ENCODE measurements at places on chromosomes 6 and 20.

DNA sequence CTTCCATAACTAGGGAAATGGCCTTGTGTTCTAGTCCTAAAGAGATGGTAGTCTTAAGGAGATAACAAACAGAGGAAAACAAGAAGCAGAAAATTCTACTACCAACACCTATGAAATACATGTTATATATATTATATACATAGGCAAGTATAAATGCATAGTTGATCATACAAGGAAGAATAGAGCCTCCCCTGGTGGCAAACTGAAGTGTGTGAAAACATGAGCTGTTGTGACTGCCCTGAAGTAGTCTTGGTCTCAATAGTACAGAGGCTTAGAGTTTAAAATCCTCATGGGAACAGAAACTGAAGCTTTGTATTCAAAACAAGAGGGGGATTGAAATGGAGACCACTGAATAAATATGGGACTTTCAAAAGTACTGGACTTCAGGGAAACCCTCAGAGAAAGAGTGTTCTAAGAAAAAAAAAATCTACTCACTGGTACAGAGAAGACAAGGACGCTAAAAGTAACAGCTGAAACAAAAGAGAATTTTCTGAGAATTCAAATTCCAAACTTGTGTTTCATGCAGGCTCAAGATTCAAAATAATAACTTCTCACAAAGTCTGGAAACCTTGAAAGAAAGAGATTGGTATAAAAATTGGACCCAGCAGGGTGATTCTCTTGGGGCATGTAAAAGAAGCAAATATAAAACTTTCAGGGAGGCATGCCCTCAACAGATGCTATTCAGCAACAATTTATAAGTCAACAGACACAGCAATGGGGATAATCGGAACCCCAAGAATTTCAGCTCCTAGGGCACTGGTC lies 59.7 kb upstream of the SAMD3 start:
- DNase-seq: no peak

- no peak for DNase-seq
Measured at GRCh38 chr6:24740861-24741260, 21.9 kb upstream of the C6orf62 start.

- DNase-seq: no peak
Measured at GRCh38 chr6:113526553-113526952, 330.6 kb upstream of the MARCKS start.

GRCh38 chr6:128327890-128328289 lies 192.5 kb downstream of the PTPRK start:
- DNase-seq: no peak

- no peak for DNase-seq
Measured at GRCh38 chr6:41346441-41346840, 11.0 kb downstream of the NCR2 start.

DNA sequence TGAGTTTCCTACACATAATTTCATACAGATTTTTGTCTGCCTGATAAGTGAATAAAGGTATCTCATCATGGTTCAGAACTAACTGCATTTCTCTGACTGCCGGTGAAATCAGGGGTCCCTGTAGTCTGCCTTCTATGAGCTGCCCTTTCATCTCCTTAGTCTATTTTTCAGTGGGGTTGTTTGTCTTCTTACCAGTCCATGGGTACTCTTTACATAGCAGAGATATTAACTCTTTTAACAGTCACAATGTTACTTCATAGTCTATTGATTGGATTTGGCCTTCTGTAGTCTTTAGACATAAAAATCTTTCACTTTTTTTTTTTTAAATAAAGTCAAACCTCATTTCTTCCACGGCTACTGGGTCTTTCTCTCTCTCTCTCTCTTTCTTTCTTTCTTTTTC lies 79.8 kb downstream of the RALGAPA2 start:
- no peak for DNase-seq

DNA sequence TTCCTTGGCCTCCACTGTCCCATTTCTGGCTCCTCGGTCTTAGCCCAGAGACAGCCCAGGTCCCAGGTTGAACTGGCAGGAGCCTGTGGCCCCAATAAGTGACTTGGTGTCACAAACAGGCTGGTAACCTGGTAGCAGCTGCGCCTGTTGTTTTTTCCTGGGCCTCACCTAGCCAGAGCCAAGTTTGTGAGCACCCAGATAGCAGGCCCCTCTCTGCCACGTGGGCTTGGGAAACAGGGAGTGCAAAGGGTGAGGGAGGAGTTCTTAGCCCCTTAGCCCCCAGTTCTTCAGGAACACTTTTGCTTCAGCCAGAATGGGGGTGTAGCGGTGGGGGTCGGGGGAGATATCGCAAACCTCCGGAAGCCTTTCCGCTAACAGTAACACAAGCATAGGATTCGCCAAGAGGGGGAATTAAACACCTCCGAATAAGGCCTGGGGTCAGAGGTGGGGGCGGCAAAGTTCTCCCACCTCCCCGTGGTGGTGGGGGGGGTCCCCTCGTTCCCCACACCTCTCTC lies 760 bp downstream of the C6orf132 start:
- no peak for DNase-seq

DNA sequence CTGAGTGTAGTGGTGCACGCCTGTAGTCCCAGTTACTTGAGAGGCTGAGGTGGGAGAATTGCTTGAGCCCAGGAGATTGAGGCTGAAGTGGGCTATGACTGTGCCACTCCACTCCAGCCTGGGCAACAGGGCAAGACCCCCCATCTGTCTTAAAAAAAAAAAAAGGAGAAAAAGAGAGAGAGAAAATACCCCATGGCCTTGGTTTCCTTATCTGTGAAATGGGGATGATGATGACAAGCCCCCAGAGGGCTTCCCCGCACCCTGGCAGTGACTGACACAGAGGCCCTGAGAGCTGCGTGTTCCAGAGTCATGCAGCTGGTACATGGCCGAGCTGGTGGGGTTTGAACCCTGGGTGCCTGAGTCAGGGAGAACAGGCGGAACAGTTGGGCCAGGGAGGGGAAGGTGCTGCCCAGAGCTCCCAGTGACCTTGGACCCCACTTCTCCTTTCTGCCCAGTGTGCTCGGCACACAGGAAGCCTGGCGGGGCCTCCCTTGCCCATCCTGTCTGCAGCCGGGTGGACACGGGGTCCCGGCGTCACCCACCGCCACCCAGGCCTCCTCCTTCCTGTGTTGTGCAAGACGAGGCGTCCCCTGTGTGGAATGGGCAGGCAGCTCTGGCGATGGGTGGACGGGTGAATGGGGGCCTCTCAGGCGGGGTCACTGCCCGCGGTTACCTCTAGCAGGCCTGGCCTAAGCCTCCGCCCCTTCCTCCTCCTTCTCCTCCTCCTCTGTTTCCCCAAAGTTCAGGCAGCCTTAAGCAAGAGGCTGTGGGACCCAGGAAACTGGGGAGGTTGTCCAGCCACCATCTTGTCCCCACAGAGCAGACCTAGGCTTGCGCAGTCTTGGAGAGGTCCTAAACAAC lies 84.2 kb downstream of the CEBPB start:
- no peak for DNase-seq

DNA sequence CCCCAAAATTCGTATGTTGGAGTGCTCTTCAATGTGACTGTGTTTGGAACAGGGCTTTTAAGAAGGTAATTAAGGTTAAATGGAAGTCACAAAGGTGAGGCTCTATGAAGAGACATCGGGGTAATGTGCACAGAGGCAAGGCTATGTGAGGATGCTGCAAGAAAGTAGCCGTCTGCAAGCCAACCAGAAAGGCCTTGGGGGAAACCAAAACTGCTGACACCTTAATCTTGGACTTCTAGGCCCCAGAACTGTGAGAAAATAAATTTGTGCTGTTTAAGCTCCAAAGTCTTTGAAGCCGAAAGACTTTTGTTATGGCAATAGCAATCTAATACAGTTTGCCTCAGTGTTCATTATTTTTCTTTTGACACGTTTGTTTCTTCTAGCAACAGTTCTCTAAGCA lies 2.4 kb upstream of the IRAK1BP1 start:
- DNase-seq: no peak

DNA sequence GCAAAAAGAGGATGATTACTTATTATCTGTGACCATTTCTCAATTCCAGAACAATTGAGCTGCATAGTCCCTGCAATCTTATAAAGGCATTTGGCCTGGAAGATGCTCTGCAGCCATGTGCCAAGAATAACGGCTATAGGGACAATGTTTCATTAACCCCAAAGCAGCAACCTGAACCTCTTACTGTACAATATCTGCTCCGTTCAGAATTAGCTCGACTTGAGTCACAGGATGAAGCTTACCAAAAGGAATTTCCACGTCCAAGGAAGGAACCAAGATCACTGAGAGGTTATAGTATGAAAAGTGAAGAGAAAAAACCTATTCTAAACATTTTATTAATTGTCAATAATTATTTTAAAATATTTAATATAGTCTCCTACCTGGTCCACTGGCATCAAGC lies 167.3 kb upstream of the GMDS start:
- no peak for DNase-seq

DNA sequence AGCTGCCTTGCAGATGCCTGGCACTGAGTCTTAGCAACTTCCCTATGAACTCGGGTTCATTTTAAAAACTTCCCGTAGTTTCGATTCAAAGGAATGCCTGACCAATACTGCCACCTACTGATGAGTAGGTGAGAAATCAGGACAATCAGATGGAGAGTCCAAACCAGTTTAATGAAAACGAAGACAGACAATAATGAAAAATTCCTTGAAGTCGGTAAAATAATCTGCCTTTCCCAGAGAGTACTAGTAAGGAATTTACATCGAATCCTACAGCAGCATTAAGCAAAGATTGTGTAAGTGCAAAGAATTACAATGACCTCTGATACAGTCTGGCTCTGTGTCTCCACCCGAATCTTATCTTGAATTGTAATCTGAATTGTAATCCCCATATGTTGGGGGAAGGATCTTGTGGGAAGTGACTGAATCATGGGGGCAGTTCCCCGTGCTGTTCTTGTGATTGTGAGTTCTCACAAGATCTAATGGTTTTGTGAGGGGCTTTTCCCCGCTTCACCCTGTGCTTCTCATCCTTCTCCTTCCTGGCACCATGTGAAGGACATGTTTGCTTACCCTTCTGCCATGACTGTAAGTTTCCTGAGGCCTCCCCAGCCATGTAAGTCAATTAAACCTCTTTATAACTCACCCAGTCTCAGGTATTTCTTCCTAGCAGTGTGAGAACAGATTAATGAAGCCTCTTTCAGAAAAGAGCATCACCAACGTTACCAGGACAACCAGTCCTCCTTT lies 134.4 kb downstream of the ARHGAP18 start:
- DNase-seq: no peak

DNA sequence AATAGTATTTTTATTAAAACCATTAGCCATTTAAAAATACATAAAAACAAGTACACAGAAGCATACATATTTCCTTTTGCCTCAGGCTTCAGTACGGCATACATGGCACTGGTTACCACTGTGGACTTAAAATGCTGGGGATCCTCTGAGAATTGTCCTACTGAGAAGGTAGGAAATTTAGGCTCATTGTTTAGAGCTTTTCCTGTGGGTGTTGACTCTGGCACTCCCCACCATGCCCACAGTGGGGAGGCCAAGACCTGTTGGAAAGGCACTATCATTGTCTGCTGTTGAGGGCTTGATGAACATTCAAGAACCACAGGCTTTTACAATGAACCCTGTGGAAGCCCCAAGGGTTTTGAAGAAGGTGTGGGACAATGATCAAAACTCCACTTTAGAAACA lies 473.4 kb downstream of the BTBD3 start:
- no peak for DNase-seq

GRCh38 chr6:28864326-28864923 lies 59.4 kb downstream of the TRIM27 start:
- DNase-seq: no peak

DNA sequence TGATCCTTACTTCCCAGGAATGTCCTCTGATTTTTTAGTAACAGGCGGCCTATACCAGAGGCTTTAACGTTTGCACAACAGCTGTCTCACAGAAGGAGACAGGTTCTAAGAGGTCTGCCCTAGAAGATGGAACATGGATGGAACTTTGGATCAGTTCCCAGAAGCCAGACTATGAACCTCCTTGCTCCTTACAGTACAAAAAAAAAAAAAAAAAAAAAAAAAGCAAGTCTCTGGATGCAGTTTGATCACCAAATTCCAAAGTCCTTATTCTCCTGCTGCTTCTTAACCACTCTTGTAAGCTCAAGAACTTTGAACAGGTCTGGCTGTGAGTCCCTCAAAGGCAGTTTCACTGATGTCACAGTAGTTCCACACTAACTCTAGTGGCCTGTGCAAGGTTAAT lies 2.0 kb upstream of the TRMT11 start:
- no peak for DNase-seq

DNA sequence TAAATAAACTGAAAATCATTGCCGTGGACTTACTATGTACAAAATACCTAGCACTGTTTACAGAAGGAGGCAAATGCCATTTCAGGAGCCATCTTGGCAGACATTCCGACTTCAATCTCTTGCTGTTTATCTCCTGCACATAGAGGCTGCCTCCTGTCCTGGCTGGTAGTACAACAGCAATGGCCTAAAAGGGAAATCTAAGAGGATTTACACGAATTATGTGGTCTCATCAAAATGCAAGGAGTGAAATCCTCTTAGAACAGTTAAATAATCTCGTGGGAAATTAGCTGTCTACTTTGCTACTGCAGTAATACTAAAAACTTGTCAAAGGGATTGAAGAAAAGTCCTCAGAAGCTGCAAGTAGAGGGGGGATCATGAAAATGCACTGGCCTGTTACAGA lies 82.2 kb upstream of the SLC2A12 start:
- no peak for DNase-seq

DNA sequence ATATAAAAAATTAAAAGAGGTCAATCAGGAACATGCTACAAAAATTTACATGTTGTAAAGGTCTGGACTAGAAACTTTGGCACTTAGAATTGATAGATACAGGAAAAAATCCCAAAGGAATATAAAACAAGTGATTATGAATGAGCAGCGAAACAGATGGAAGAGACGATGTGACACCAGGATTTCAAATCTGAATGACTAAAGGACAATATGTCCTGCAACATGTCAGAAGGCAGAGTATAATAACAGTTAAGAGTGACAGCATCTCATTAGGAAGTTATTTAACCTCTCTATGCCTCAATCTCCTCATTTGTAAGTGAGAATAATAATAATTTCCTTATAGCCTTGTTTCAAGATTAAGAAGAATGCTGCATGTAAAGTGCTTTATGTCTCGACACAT lies 50.3 kb downstream of the FRK start:
- DNase-seq: no peak

DNA sequence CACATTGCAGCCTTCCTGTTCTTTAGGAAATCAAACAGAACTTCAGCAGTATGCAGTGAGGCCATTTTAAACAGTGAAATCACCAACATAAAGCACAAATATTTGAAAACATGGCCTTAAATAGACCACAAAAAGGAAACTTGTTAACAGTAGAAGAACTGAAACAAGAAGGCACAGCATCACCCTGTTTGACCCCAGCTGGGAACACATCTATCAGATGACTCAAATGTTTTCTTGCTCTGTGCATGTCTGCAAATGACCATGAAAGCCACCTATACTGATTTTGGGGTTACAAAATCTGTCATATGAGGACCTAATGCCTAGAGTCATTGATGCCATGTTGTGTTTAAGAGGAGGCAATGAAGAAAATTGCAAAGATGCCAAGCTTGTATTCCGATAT lies 123.8 kb upstream of the ADGRF1 start:
- no peak for DNase-seq

- no peak for DNase-seq
Measured at GRCh38 chr20:20593447-20594170, 118.8 kb downstream of the RALGAPA2 start.

- DNase-seq: no peak
Measured at GRCh38 chr20:7540018-7540417, 400.2 kb downstream of the HAO1 start.

GRCh38 chr20:41748756-41749582 lies 130.8 kb upstream of the CHD6 start:
- DNase-seq: no peak

GRCh38 chr20:8523684-8524083 lies 391.6 kb downstream of the PLCB1 start:
- no peak for DNase-seq

- DNase-seq: no peak
Measured at GRCh38 chr6:165365371-165365770, 56.0 kb upstream of the C6orf118 start.

GRCh38 chr6:23212398-23212797 lies 643.0 kb downstream of the HDGFL1 start:
- no peak for DNase-seq
